A172 (cell line): ENCODE measurements at places on chromosomes 4 and X.

- no peak for DNase-seq
These were observed 2.4 kb downstream of the NKX1-1 start for GRCh38 chr4:1403591-1404572.

DNA sequence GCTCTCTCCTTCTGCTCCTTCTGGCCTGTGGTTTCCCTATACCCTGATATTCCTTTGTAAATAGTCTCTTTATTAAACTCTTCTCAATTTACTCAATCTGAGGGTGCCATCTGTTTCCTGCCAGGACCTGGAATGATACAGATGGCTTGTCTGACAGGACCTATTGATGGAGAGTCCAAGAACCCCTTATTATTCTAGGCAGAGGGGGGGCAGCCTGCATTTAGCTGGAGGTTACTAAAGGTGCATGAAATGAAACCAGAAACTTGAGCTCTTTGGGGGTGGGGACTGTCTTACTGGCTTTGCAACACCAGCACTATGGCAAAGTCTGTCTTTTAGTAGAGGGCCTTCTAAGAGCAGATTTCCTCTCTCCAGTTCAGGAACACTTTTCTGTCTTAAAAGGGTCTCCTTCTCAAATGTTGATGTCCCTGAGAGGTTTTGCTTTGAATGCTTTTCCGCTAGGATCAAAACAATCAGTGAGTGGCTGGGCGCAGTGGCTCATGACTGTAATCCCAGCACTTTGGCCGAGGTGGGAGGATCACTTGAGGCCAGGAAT is 162.5 kb upstream of the MED14 start:
- DNase-seq = no peak

- no peak for DNase-seq
These were observed 7.7 kb downstream of the PALLD start for GRCh38 chr4:168504526-168504925.

DNA sequence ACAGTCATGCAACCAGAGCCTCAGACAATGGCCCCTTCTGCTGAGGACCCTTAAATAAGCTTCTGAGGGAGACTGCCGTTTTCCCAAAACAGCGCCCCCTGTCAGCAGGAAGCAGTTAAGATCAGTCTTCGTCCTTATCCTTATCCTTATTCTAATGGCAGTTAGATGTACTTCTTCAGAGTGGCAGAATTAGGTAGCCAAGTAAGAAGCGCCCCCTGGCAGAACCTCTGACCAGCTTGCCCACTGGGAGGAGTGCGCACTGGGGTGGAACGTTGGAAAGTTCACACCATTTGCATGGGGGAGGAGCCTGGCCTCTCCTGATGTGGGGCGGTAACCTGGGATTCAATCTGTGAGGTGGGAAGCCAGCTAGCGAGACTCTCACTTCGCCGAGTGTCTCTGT is 133.6 kb upstream of the QRFPR start:
- DNase-seq = no peak

GRCh38 chr4:123830930-123831329 is 434.3 kb downstream of the SPRY1 start:
- DNase-seq = no peak

GRCh38 chr4:125956276-125956675 is 641.5 kb downstream of the FAT4 start:
- DNase-seq = no peak

DNA sequence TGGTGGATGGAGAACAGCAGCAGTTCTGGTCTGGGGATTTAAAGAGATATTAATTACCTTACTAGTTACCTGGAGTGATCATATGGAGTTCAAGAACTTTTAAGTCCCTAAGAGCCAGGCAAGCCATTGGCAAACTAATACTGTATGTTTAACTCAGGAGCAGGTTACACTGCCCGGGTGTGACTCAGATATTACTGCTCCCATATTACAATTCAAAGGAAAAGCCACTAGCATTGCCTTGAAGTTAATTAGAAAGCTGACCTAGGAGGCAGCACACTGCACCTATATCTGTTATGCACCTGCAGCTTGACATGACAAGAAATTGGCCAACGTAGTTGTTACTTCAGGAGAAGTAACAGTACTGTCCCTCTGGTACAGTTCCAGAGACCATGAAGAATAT is 47.2 kb downstream of the GRK4 start:
- no peak for DNase-seq

- DNase-seq = peak; percentile 11
These were observed 81.4 kb downstream of the FBXW7 start for GRCh38 chr4:152454398-152455011.

DNA sequence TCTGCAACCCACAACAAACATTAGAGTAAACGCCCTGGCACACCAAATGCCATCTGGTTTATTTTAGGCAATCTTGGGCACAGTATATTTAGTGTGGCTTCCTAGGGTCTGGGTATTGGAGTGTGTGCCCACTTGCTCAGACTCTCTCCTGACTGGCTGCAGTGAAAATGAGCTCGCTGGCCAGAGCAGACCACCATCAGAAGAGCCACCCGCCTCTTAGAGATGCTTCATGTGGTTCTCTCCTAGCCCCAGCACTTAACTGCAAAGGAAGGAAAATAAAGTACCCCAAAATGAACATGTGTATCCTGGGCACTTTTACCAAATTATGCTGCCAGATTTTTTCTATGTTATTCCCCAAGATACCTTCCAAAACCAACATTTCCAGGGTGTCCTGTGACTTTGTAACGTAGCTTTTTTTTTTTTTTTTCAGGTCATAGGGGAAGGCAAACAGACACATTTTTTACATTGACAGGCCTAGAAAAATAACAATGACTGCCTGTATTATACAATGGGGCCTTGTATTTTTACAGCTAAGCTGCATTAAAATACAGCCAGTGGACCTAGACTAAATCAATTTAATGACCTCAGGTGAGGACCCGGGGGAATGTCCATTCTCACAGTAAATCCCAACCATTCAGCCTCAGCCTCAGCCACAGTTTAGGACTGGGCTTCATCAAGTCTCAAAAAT is 193.7 kb downstream of the RASL11B start:
- no peak for DNase-seq

DNA sequence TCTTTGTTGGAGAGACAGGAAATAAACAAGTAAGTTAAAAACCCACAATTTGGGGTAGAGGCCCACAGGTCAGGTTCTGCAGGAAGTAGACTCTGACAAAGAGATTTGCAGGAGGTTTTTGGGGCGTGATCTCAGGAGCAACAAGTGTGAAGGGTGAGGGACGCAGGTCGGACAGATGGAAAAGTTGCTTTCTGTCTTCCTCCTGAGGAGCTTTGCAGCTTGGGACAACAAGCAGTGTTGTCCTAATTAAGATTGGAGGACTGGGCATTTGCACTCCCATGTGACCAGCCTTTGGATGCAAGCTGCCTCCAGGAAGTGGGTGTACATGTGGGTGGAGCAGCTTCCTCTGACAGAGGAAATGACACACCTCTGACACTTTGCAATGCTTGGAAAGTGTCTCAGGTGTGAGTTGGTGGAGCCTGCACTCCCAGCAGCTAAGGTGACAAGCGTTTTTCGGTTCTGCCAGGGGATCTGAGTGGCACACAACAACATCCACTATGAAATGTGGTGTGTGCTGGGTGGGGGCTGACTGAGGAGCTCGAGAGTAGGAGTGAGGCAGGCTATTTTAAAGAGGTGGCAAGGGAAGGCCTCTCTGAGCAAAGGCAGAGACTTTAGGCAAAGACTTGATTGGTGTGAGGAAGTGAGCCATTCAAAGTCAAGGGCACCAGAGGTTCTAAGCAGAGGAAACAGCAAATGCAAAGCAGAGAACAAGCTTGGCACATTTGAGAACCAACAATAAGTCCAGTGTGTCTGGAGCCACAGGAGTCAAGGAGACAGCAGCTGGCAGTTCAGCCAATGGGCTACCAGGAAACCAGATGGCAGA is 339.8 kb upstream of the GATB start:
- peak; percentile 63 for DNase-seq

GRCh38 chr4:173426064-173426463 is 27.1 kb upstream of the SCRG1 start:
- no peak for DNase-seq

DNA sequence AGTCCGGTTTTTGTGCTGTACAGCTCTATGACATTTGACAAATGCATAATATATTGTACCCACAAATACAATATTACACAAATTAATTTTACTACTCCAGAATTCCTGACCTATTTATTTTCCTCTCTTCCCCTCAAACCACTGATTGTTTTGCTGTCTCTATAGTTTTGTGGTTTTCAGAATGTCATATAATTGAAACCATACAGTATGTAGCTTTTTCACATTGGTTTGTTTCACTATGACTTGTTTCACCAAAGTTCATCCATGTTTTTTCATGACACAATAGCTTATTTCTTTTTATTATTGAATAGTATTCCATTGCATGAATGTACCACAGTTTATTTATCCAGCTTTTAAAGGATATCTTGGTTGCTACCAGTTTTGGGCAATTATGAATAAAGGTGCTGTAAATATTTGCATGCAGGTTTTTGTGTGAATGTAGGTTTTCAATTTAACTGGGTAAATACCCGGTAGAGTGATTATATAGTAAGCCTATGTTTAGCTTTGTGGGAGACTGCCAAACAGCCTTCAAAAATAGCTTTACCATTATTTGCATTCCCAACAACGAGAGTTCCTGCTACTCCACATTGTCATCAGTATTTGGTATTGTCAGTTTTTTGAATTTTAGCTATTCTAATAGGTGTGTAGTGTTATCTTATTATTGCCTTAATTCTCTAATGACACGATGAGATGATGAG is 25.9 kb downstream of the RNF175 start:
- no peak for DNase-seq

DNA sequence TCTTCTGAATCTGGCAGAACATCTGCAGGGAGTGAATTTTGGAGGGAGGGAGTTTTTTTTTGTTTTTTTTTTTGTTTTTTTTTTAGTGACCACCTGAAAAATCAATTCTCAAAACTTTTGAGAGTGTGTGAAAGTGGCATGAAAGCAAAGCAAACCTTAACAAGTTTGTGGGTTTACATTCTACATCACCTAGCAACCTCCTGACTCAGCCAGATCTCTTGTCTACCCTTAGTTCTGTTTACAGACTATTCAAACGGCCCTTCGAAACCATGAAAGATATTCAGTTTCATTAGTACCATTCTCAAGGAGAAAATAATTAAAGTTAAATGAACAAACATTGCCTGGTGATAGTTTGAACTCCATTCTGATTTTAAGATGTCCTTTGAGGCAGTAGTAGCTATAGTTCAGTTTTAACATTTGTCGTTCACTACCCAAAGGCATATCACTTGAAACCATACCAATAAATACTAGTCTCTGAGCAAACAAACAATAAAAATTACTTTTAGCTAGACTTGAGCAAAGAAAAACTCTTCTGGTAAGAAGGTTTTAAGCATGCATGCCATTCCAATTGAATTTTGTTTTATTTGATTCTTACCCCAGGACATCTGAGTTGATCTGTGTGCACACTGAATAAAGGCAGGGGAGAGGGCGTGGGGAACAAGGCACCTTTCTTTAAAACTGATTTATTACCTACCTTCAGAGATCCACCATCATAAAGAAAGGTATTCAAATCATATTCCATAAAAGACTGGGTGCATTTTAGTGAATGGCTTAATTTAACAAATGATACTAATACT is 137.7 kb downstream of the ARX start:
- no peak for DNase-seq

DNA sequence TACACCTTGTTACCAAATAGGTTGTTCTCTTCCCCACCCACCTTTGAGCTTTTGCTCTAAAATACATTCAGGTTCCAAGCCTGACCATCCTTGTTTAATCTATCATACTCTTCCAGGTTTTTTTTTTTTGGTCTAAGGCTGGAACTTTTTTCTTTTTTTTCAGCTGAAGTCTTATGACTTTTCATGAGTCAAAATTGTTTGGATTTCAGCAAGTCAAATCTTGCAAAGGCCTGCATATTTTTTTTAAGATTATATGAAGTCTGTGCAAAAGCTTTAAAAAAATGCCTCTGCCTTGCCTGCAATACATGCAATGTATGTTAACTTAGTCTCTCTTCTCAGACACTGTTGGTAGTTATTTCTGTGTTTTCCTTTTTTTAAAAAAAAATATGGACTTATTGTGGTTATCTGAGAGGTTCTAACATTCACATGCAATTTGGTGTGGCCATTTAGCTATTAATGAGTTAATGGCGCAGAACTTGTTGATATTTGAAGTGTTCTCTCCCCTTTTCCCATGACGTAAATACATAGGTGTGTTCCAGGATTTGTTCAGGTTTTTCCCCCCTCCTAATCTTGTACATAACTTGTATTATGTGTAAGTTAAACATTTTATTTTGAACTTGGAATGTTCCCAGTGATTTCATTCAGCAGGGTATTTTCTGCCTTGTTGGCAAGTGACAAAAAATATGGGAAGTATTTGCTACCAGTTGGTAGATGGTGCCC is 58.7 kb downstream of the CCKAR start:
- no peak for DNase-seq

GRCh38 chrX:40174854-40175510 is 77.2 kb upstream of the BCOR start:
- DNase-seq = no peak

- peak; percentile 2 for DNase-seq
These were observed 67.1 kb upstream of the MYOZ2 start for GRCh38 chr4:119068529-119068962.

- no peak for DNase-seq
These were observed 71.0 kb upstream of the DHX15 start for GRCh38 chr4:24655326-24655725.

DNA sequence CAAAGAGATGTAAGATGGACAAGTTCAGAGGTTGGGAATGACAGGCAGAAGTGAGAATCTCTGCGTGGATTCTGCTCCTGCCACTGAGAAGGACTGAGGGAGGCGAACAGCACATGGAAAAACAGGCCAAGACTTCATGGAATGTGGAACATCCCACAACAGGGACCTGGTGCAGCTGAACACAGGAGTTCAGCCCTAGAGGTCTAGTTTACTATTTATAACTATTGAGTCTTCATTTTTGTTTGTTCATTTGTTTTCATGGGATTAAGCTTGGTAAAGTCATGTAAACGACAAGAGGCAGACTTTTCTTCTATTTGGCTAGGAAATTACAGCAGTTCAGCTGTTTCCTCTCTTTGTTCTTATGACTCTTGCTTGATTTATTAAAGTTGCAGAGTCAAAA is 234.5 kb downstream of the MAML3 start:
- DNase-seq = no peak

DNA sequence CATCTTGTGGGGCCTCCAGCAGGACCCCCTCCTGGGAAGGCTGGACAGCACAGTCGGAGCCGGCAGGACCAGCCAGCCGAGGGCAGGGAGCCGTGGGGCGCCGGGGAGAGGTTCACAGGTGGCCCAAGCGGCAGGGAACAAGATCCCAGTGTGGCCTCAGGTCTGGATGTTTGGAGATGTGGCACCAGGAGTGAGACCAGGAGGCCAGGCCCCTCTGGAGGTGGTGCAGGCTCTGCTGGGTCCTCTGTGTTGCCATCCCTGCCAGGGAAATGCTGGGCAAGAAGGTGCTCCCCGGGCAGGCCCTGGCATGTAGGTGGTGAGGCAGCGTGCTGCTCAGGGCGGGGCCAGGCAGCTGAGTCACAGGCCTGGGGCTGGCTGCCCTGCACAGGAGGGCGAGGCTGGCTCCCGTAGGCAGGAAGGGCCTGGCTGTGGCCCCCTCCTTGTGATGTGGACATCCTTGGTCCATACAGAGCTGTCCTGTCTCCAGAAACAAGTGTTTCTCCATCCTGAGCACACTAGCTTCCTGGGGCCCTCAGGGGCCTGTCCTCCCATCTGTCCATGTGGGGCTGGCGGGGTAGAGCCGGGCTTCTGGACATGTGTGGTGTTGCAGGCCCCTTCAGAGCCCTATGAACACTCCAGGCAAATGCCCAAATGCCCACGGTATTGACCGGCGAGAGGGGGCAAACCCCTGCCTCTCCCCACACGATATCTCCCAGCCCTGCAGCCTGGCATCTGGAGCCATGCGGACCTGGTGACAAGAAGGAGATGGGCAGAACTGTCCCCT is 4.8 kb upstream of the HGFAC start:
- peak; percentile 83 for DNase-seq

GRCh38 chrX:139803224-139803623 is 95.3 kb upstream of the MCF2 start:
- DNase-seq = no peak
